Effector CD4-positive, alpha-beta T cell (primary cell): ENCODE measurements at places on chromosomes 2 and 18.

DNA sequence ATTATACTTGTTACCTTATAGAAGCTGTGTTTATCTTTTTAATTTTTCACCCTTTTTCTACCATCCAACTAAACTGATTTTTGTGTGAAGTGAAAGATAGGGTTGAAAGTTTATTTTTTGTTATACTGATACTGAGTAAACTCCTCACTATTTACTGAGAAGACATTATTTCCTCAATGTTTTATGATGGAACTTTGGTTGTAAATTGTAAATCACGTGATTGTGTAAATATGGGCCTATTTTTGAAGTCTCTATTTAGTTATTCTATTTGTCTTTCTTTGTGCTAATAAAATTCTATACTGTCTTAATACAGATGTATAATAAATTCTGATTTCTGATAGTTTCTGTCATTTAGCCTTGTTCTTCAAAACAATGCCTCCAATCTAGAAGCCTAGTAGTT, 697.2 kb upstream of the SLC8A1 start:
- no peak for DNase-seq

- DNase-seq: peak; percentile 57
These were observed 14.9 kb upstream of the CNNM3 start for GRCh38 chr2:96801005-96801785.

- no peak for DNase-seq
These were observed 208.6 kb upstream of the HAAO start for GRCh38 chr2:43001055-43001378.

- no peak for DNase-seq
These were observed 517.2 kb downstream of the SUCLG1 start for GRCh38 chr2:83941886-83942285.
